Activated T-cell treated with anti-CD3 and anti-CD28 coated beads, Interleukin-2, amount 50 U/mL, for 72 hours (primary cell): ENCODE measurements at places on chromosomes 5 and 9. TPM values are rescaled to one million over a fixed set of nuclear protein-coding genes. Genes with fewer than 3 reads are reported as not detected.

Gene GRM6
- total RNA-seq, result not detected

Gene CLIC3
- 0.65 TPM for total RNA-seq

Gene ECM2
- total RNA-seq, result not detected

Gene CDH6
- total RNA-seq, result not detected

Gene CCNH
- total RNA-seq, result 64.6 TPM

Gene AFF4
- total RNA-seq, result 34.9 TPM
